ENCODE measurements at places on chromosomes 3 and 15.

- DNase-seq, result no peak
Observed at GRCh38 chr15:62135532-62136134, 29.5 kb downstream of the C2CD4B start.

DNA sequence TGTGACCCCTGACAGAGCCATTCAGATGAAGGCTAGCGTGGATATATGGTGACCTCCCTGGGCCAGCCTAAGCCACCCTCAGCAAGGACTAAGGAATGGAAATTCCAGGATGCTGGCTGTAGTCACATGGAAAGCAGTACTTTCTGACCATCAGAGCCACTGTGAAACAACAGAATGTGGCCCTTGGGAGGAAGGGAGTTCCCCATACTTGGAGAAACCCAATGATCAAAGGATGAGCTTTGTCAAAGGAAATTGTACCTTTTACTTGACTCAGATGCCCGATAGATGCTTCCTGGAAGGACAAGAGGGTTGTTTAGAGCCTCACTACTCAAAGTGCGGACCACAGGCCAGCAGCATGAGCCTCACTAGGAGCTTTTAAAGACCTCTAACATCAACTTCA lies 484.5 kb upstream of the PROK2 start:
- DNase-seq, result peak; percentile 19

DNA sequence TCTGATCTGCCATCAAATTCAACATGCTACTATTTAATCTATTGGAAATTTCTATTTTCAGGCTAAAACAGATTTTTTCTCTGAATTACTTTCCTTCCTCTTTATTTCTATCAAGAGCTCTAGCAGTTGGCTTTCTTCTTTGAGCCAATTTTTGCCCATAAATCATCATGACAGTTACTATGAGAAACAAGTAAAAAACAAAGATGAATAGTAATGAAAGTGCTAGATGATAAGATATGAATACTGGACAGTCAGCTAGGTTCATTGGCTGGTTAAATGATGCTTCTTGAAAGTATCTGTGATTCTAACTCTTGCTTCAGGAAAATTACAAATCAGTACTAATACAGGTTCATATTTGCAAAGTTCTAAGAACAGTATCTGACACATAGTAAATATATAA lies 38.6 kb upstream of the NANOGP8 start:
- DNase-seq, result no peak

- peak; percentile 70 for DNase-seq
Observed at GRCh38 chr3:61627768-61628185, 66.4 kb downstream of the PTPRG start.

DNA sequence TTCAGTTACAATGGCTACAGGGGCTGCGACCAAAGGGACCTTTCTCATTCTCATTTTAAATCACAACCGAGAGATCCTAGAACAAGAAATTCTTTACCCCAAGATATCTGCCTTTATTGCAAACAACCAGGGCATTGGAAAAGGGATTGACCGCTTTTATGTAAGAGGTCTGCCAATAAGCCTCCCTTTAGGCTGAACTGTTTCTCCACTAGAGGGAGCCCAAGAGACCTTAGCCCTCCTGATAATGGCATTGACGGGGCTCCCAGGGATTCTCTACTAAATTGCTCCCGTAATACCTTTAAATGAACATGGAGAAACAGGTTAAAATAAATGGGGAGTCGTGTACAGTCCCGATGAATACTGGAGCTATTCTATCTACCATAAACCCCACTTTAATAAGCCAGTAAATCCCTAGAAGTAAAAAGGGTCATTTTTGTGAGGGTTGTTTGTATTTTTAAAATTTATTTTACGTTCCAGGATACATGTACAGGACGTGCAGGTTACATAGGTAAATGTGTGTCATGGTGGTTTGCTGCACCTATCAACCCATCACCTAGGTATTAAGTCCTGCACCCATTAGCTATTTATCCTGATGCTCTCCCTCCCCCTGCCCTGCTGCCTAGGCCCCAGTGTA lies 7.5 kb upstream of the IGSF10 start:
- no peak for DNase-seq

DNA sequence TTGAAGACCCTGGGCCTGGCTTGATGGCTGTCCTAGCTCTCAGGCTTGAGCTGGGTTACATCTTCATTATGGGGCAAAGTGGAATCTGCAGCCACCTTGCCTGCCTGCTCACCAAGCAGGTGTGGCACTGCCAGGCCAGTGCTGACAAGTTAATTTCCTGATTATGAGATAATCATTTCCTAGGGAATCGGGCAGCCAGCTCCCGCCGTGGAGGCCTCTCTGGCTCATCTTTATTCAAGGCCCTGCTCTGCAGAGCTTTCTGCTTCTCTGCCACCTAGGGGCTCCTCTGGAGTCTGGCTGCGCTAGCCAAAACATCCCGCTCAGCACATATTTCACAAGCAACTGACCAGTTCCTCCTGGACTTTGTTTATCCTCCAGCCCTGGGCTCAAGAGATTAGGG lies 9.9 kb downstream of the LOXL1 start:
- no peak for DNase-seq
